Breast epithelium (tissue), 4 donors: ENCODE measurements at places on chromosomes 3 and 15.

- no peaks in the 10 kb centered on the region for H3K36me3 ChIP-seq
- H3K4me1 ChIP-seq: no peaks in the 10 kb centered on the region
- H3K27ac ChIP-seq: no peak overlapping the region
- H3K27me3 ChIP-seq: peaks cover 11% of the 10 kb centered on the region
- no peak for DNase-seq
These were observed 6.3 kb downstream of the BNC1 start for GRCh38 chr15:83278191-83278590.

DNA sequence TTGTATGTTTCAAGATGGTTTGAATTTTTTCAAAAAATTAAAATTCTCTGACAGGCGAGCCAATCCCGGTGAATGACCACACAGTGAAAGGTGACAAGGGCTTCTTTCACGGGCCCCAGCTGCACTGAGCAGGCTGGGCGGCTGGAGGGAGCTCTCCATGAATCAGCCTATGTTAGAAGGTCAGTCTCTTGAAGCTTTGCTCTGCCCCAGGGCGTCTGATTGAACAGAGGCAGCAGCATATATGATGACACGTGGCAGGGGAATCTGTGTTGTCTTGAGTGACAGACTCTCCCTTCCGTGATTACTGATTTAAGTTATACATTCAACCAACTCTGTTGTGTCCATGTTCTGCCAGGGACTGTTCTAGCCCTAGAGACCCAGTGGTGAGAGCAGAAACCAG lies 51.5 kb downstream of the ISG20 start:
- no peak overlapping the region for H3K27ac ChIP-seq
- H3K36me3 ChIP-seq: no peaks in the 10 kb centered on the region
- H3K27me3 ChIP-seq: peaks cover 5% of the 10 kb centered on the region

GRCh38 chr3:163779396-163780344 lies 1298.6 kb downstream of the SI start:
- no peak for DNase-seq
- H3K27me3 ChIP-seq: no peaks in the 10 kb centered on the region
- H3K27ac ChIP-seq: no peak overlapping the region
- H3K4me1 ChIP-seq: no peaks in the 10 kb centered on the region

DNA sequence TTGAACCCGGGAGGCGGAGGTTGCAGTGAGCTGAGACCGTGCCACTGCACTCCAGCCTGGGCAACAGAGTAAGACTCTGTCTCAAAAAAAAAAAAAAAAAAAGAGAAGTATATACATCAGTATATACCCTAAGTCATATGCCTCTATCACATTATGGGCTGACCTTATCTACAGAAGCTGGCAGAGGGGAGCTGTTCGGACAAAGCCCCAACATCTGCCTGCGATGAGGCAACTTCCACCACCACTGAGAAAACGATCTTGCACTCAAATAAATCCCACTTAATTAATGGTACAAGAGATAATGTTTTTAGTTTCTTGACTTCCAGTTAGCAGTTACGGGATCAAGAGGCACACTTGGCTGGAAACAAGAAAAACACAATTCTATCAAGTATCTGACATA lies 2.2 kb downstream of the GLT8D1 start:
- peak overlapping the region; percentile 22 for H3K27ac ChIP-seq
- H3K27me3 ChIP-seq: no peaks in the 10 kb centered on the region
- no peak overlapping the region for H3K4me3 ChIP-seq
- DNase-seq: no peak
- H3K4me1 ChIP-seq: peaks cover 24% of the 10 kb centered on the region

DNA sequence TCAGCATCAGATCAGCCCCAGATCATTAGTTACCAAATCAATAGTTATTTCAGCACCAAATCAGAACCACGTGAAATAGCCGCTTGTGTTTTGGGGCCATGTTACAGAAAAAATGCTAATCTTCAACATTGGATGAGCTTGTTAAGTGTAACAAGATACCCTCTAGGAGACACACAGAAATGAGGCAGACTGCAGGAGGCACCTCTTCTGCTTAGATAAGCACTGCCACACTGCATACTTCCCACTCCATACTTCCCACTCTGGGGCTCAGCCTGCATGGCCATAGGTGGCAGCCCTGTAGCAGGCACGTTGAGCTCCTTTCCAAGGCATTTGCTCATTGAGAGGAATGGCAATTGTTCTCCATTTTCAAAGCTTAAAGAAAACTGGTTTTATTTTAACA lies 73.3 kb downstream of the CHCHD6 start:
- no peaks in the 10 kb centered on the region for H3K27me3 ChIP-seq
- no peaks in the 10 kb centered on the region for H3K36me3 ChIP-seq
- DNase-seq: no peak
- H3K4me3 ChIP-seq: no peak overlapping the region

- DNase-seq: no peak
- no peaks in the 10 kb centered on the region for H3K27me3 ChIP-seq
- no peak overlapping the region for H3K4me3 ChIP-seq
- H3K27ac ChIP-seq: no peak overlapping the region
These were observed 55.0 kb downstream of the GLCE start for GRCh38 chr15:69215314-69216035.

DNA sequence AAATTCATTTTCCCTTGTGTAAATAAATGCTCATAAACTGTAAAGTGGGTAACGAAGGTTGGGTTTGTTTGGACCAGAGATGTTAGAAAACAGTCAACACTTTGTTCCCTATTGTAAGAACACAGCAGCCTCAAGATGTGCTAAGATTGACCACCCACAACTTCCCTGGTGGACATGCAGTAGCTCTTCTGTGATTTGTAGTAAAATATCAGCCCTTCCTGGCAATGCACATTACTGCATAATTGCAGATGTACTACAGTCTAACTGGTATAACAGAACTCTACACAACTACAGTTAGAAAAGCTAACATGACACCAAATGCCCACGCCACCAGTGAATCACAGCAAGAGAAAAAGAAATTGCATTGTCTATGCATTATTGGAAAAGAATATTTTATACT lies 129.4 kb downstream of the FGF12 start:
- H3K4me3 ChIP-seq: no peak overlapping the region
- H3K27ac ChIP-seq: peak overlapping the region; percentile 48
- H3K27me3 ChIP-seq: no peaks in the 10 kb centered on the region
- DNase-seq: no peak

GRCh38 chr3:115498898-115499297 lies 124.4 kb upstream of the GAP43 start:
- no peaks in the 10 kb centered on the region for H3K36me3 ChIP-seq
- H3K27ac ChIP-seq: no peak overlapping the region
- no peaks in the 10 kb centered on the region for H3K27me3 ChIP-seq

- no peak overlapping the region for H3K27ac ChIP-seq
- H3K4me1 ChIP-seq: no peaks in the 10 kb centered on the region
- H3K4me3 ChIP-seq: no peak overlapping the region
These were observed 5.6 kb downstream of the NRROS start for GRCh38 chr3:196645096-196645495.

- H3K4me1 ChIP-seq: no peaks in the 10 kb centered on the region
These were observed 129.3 kb upstream of the TPM1 start for GRCh38 chr15:62913246-62913645.

DNA sequence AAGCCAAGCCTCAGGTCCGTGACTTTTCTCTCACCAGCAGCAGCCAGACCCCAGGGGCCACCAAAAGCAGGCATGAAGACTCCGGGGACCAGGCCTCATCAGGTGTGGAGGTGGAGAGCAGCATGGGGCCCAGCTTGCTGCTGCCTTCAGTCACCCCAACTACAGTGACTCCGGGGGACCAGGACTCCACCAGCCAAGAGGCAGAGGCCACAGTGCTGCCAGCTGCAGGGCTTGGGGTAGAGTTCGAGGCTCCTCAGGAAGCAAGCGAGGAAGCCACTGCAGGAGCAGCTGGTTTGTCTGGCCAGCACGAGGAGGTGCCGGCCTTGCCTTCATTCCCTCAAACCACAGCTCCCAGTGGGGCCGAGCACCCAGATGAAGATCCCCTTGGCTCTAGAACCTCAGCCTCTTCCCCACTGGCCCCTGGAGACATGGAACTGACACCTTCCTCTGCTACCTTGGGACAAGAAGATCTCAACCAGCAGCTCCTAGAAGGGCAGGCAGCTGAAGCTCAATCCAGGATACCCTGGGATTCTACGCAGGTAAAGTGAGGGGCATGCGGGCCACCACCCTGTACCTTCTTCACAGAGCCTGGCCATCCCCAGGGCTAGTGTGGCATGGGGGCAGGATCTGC lies 12.0 kb upstream of the ABTB1 start:
- H3K4me3 ChIP-seq: no peak overlapping the region
- H3K36me3 ChIP-seq: no peaks in the 10 kb centered on the region
- H3K27me3 ChIP-seq: no peaks in the 10 kb centered on the region
- no peak overlapping the region for H3K27ac ChIP-seq
- H3K4me1 ChIP-seq: no peaks in the 10 kb centered on the region

DNA sequence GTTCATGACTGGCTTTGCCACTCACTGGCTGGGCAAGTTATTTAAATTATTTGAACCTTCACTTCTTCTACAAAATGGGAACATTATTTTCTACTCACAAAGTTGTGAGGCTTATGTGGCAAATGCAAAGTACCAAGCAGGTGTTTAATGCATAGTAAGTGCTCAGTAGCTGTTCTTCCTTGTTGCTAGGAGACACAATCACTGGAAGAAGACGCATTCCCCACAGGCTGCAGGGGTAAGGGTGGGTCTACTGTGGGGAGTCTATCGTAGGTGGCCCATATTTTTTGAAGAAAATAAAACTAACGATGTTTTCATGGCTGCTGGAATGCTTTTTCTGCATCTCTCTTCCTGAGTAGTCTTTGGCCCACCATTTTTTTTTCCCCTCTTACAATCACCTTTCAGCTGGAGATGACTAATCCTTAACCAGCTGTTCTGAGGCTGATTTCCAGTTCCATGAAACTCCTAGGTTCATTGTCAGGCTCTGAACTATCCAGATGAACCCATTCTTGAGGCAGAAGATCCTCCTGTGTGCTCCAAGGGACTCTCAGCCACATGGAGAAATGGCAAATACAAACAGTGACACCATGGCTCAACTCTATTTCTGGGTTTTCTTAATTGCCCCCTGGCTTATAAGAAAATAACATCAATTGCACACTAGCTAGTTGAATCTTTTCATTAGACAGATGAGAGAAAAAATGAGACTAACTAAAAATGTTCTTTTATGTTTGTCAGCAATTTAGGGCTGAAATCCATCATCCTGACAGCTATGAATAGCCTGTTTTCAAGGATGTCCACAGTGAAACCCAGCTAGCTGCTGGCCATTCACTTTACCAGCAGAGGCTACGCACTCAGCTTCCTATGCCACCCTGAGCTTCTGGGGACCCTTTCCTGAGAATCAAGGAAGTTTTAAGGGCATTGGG lies 108.3 kb upstream of the ETV5 start:
- peaks cover 2% of the 10 kb centered on the region for H3K27me3 ChIP-seq
- peaks cover 4% of the 10 kb centered on the region for H3K4me1 ChIP-seq
- H3K4me3 ChIP-seq: no peak overlapping the region
- no peaks in the 10 kb centered on the region for H3K36me3 ChIP-seq
- DNase-seq: no peak

GRCh38 chr3:53187430-53187829 lies 26.4 kb downstream of the PRKCD start:
- no peaks in the 10 kb centered on the region for H3K27me3 ChIP-seq
- H3K4me1 ChIP-seq: no peaks in the 10 kb centered on the region

DNA sequence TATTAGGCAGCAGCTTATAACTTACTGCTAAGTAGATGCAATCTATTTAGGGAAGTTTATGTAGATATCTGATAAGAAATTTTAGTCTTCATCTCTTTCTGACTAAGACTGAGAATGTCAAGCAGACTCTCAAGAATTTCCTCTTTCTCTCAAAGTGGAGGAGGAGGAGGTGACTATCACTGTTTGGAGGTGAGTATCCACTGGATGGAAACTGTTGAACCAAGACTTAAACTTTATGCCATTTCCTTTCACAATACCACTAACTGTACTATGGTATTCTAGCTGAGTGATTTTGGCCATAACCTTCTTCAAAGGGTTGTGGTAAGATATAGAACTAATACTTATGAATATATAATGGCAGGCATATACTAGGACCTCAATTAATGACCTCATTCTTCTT lies 64.6 kb downstream of the TPRG1 start:
- no peaks in the 10 kb centered on the region for H3K36me3 ChIP-seq
- H3K4me1 ChIP-seq: no peaks in the 10 kb centered on the region
- H3K4me3 ChIP-seq: no peak overlapping the region
- no peaks in the 10 kb centered on the region for H3K27me3 ChIP-seq
- no peak for DNase-seq

DNA sequence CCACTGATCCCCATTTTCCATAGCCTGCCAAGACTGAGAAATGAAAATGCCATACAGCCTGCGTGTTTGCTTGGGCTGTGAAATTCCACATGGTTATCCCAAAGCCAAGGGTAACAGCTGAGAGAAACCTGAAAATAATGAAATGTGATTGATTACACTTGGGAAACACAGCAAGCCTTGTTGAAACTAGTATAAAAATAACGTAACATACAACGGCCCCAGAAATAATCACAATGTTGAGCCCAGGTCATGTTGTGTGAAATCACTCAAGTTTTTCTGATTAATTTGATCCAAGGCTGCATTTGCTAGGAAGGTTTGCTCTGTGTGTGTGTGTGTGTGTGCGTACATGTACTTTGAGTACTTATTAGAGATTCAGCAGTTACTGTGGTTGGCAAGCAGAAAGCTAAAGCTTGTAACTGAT lies 269.0 kb downstream of the OXSM start:
- no peak overlapping the region for H3K27ac ChIP-seq
- no peaks in the 10 kb centered on the region for H3K4me1 ChIP-seq
- no peak for DNase-seq
- no peaks in the 10 kb centered on the region for H3K27me3 ChIP-seq
- H3K4me3 ChIP-seq: no peak overlapping the region
- H3K36me3 ChIP-seq: no peaks in the 10 kb centered on the region

DNA sequence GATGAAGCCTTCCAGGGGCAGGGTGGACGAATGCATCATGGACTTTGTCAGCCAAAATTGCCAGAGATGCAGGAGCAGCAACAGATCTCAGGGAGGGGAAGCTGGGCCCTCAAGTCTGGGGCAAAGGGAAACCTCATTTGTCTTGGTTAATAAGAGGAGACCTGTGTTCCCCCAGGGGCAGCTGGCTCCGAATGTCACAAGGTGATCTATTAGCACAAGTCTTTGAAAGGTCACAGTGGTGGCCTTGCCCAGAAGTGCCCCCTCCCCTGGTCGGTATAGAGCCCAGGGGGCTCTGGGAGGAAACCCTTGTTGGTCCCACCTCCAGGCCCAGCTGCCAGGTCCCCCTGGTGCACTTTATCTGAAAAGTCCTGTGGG lies 46.2 kb downstream of the ABTB1 start:
- no peaks in the 10 kb centered on the region for H3K27me3 ChIP-seq
- H3K36me3 ChIP-seq: no peaks in the 10 kb centered on the region
- H3K27ac ChIP-seq: no peak overlapping the region
- H3K4me3 ChIP-seq: no peak overlapping the region
- no peaks in the 10 kb centered on the region for H3K4me1 ChIP-seq
- no peak for DNase-seq
